ENCODE measurements at places on chromosomes 5 and 9.

DNA sequence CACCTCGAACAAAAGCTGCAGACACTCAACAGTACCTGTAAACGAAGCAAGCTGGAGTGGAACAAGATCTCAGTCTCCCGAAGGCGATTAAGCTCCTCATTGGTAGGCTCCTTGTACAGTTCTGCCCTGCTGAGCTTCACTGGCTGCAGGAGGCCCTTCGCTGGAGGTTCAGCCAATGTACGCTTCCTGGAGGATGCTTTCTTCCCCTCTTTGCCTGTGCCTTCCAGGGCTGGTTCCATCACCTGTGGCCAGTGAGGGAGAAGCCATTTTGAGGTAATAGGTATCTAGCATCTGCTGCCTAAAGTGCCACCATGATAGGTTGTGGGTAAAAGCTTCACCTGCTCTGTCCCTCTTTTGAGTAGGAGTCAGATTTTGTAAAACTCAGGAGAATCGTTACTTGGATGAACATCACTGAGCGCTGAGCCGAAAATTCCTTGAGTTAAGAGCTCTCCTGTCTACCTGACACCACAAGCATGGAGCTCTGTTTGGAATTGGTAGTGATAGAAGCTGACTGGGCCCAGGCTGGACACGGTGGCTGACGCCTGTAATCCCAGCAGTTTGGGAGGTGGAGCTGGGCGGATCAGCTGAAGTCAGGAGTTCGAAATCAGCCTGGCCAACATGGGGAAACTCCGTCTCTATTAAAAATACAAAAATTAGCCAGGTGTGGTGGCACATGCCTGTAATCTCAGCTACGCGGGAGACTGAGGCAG lies 1.4 kb downstream of the NOL6 start:
- DNase-seq = no peak

DNA sequence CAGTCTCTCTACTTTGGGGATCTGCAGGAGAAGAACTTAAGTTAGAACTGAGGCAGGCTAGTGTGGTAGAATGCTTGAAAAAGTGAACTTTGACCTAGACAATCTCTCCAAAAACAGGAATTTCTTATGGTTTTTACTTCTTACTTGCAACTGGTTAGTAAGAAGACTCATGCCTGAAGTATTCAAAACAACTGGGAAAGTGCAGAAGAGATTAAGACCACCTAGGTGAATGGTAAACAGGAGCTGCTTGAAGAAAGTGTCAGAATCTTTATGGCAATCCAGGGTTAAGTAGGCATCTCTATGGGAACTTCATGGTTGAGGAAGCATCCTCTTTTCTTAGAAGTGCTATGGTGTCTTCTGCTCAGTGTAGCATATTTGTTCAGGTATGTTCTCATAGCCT lies 428.6 kb upstream of the TLE4 start:
- no peak for DNase-seq

- DNase-seq = no peak
These were observed 96.5 kb upstream of the SMARCA2 start for GRCh38 chr9:1918622-1919021.

- DNase-seq = no peak
These were observed 353 bp downstream of the ACSL6 start for GRCh38 chr5:132010989-132011621.

GRCh38 chr5:149610589-149611255 lies 29.4 kb downstream of the ARHGEF37 start:
- no peak for DNase-seq

GRCh38 chr5:142821733-142822487 lies 51.7 kb downstream of the ARHGAP26 start:
- DNase-seq = no peak

DNA sequence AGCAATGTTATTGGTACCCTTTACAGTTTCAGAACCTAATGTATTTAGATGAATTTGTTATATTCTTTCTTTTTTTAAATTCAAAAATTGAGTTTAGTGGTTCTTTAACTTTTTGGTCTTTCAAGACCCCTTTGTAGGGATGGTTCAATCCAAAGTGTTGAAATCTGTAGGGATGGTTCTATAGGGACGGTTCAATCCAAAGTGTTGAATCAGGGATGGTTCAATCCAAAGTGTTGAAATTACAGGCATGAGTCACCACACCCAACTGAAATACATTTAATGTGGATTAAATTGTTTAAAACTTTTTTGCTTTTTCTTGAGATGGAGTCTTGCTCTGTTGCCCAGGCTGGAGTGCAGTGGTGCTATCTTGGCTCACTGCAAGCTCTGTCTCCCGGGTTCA lies 30.6 kb downstream of the SNX2 start:
- DNase-seq = no peak

- no peak for DNase-seq
These were observed 247.5 kb upstream of the RPS23 start for GRCh38 chr5:82525626-82526025.

DNA sequence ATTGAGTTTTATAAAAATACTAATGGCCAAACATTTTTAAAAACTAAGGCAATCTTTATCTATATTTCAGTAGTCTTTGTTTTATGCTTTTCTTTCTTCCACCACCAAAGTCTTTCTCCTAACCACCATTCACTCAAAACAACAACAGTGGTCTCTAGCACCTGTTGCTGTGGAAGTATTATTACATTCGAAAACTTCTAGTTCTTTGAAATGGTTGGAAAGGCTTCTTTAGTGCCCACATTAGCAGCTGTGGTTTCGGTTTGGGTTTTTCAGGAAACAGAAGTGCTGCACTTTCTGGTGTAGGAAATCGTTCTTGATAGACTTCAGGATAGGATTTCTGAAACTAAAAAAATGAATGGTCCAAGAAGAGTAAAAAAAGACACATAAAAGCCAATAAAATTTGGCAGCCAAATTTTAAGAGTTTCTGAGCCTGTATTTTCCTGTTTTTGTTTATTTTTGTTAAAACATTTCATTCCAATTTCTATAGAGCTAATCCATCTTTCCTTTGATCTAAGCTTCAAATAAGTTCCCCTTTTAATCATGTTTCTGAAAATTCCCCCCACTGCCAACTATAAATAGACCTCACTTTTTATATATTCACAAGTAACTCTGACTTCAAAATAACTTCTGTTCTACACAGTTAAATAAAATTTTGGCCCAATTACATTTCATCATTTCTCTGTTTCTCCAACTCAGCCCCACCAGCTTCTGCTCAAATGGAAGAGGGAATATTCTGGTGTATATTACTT lies 102.2 kb downstream of the DEPDC1B start:
- DNase-seq = no peak

All from midbrain (tissue), 1 donor.